ENCODE measurements at places on chromosomes 1 and 21.

DNA sequence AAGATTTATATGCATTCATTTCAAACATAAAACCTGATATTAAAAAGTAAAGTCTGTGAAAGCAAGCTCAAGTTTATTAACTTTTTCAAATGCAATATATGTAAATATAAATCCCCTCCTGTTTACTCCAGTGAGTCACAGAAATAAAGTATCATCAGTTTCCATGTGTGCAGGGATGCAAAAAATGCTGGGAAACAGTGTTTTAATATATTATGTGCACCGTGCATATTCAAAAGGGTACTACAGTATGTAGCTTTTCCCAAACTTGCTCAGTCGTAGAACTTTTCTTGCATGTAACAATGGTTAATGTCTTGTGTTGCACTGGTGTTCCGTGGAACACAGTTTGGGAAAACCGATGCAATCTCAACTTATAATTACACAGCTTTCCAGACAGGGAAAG lies 60.7 kb downstream of the CCDC185 start:
- DNase-seq = no peak

DNA sequence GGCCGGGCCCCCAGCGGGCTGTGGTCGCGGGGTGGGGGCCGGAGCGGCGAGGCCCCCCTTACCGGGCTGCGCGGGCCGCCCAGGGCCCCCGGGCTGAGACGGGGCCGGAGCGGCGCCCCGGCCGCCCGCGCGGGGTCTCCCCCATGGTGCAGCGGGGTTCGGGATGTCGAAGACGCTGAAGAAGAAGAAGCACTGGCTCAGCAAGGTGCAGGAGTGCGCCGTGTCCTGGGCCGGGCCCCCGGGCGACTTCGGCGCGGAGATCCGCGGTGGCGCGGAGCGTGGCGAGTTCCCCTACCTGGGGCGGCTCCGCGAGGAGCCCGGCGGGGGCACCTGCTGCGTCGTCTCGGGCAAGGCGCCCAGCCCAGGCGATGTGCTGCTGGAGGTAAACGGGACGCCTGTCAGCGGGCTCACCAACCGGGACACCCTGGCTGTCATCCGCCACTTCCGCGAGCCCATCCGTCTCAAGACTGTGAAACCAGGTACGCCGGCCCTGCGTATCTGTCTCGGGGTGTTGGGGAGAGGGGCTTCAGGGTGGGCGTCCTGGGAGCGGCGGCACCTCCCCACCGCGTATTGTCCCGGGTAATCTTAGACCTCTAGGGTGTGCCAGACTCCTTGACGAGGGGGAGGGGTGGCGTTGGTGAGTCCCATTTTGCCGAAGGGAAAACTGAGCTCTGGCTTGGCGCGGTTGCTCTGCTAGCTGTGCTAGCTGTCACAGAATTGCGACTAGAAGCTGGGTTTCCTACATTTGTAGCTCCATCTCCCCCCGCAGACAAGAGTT lies 745 bp downstream of the MAGI3 start:
- peak; percentile 96 for DNase-seq

GRCh38 chr21:14926186-14926585 lies 138.6 kb downstream of the NRIP1 start:
- no peak for DNase-seq

DNA sequence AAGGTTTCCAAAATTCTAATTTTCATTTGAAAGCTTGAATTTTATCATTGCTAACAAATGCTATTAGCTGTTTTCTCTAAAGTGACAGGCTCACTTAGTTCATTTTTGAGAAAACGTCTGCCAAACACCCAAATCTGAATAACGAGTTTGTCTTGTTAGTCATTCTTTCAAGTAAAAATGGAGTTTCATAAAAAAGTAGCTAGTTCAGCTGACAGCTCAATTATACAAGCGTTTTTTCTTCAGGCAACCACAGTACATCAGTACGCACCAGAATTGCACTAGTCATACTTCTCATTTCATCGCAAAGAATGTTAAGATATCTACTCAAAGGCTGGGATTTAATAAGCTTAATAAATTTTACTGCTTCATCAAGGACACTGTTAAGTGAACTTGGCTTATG lies 72.3 kb upstream of the SLFNL1 start:
- no peak for DNase-seq

DNA sequence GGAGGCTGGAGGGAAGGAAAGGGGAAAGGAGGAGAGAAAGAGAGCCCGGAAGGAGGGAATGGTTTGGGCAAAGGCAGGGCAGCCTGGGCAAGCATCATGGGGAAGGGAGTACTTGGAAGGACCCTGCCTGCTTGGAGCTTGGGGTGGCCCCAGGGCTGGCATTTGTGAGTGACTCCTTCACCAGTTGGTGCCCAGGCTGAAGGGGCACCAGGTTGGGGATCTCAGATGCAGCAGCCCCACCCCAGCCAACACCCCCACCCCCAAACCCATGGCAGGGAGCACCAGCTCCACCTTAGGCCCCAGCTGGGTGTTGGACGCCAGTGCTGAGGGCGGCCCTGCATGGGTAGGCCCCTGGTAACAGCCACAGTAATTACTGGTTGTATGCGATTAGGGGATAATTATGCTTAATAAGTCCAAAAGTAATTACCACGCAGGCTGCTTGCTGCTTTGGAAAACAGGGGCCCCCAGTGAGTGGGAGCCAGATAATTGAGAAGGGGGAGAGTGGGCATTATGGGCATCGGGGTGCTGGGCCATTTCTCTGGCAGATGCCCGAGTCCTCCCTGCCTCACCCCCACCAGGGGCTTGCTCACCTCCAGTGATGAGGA lies 78.3 kb downstream of the VWA5B1 start:
- no peak for DNase-seq

DNA sequence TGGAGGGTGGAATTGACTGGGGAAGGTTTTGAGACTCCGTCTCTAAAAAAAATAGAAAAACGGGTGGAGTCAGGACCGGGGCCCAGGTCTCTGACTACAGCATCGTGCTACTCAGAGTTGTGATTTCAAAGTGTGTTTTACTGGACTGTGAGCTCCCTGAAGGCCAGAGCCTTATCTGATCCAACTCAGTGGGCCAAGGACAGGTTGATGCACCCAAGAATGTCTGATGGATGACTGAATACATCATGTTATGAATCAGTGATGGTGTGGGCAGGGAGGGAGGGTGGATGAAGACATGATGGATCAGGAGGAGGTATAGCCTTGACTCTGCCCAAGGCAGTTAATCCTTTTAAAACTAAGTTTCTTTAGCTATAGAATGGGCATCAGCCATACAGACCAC lies 81.6 kb downstream of the FOXD2 start:
- no peak for DNase-seq

GRCh38 chr1:16367968-16368890 lies 1.2 kb downstream of the SZRD1 start:
- no peak for DNase-seq

GRCh38 chr1:167541610-167542009 lies 12.0 kb downstream of the CREG1 start:
- no peak for DNase-seq

GRCh38 chr21:44286716-44287632 lies 1.3 kb downstream of the AIRE start:
- no peak for DNase-seq

- no peak for DNase-seq
Measured at GRCh38 chr1:44315521-44315920, 39.5 kb downstream of the ERI3 start.

DNA sequence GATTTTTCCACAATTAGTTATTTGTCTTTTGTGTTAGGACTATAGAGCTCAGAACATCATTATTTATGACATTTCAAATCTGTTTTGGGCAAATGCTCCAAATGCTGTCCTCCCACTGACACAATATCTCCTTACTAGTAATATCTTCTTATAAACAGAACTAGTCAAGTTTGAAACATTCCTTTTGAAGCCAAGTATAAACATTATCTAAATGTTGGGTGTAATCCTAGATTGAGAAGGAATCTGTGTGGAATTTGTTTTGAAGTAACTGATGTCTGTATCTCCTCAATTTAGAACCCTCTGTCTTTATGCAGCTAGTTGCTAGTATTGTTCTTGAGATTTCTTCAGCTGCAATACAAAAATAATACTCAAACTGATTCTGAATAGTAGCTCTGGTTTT lies 28.5 kb upstream of the PAXBP1 start:
- no peak for DNase-seq

DNA sequence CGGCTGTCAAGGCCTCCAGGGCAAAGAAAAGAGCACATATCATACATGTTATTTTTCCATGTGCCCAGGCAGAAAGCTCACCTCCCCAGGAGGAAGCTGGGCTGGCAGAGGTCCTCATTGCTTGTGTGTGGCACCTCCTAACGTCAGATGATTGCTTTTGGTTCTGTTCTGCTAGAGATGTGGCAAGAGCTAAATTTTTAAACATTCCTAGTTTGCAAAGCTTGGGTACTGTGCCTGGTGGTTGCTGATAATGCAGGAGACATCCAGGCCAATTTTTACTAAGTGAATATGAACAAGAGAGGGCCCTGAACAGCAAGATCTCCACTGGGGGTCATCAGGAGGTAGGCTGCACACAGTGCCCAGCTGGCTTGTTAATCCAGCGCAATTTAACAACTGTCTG lies 93.9 kb downstream of the TBX19 start:
- no peak for DNase-seq

DNA sequence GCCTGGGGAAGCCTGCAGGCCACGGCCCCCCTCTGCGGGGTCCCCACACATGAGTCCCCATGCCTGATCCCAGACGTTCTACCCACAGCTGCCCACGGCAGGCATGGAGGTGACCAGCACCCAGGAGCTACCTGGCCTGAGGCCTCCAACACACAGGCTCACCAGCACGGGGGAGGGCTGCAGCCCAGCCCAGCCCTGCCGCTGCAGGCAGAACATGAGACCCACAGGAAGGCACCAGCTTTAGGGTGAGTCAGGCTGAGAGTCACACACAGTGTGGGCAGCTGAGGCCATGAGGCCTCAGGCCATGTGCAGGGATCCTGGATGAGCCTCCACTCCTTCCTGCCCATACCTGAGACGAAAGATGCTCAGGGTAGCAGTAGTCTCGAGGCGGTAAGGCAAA lies 121.1 kb downstream of the PSMG1 start:
- DNase-seq = no peak

GRCh38 chr1:21655748-21656147 lies 13.4 kb downstream of the RAP1GAP start:
- DNase-seq = no peak

DNA sequence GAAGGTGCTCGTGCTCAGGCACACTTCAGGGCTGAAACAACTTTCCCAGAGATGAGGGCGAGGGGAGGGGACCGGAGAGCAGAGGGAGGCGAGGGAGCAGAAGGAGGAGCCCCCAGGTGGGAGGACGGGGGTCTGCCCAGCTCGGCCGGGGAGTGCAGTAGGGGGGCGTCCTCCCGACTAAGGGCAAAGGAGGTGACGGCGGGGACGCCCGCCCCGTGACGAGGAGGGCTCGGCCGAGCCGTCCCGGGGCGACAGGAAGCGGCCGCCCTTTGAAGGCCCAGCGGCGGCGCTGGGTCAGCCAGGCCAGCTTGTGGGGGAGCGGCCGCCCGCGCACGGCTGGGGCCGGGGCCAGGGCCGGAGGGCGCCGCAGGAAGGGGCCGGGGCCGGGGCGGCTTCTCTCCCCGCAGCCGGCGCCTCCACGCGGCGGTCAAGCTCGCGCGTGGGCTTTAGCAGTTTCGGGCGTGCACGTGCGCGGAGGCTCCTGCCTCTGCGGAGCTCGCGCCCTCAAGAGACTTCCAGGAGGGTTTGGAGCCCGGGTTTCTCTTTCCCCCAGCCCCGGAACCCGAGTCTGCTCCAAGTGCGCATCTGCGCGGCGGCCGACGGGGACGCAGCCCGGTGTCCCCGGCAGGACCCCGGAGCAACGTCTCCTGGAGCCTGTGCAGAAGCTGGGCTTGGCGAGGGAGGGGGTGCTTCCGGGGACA lies 100.8 kb upstream of the SLC45A1 start:
- no peak for DNase-seq

DNA sequence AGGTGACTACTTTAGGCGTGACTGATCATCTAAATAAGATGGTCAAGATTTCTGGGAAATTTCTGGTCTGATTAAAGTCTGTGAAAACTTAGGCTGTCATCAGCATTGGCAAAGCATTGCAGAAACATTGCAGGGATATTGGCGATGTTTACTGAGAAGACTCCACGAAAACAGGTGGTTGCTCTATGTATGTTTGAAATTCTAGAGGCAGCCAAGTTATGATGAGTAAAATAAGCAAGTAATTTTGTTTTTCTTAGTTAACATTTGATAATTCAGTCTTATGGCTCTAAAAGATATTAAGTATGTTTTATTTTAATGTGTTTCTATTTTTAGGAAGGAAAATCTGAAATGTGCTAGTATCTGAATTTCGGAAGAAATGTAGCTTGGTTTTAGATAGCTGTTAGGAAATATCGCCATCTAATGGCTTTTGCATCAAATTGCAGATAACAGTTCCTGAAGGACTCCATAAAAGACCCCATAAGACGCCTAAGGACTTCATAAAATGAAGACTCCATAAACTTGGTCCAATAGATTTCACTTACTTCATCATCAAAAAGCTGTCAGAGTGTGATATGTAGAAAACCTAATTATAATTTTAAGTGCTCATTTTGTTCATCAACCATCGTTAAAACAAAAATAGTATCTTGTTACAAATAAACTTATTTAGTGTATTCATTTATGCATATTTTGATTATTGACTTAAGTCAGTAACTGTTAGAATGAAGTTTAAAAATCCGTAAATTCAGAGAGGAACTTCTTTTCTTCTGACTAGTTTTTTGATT lies 344.6 kb downstream of the RYR2 start:
- no peak for DNase-seq
